Hippocampal formation (tissue), 2 donors: ENCODE measurements at places on chromosomes 7 and 10.

DNA sequence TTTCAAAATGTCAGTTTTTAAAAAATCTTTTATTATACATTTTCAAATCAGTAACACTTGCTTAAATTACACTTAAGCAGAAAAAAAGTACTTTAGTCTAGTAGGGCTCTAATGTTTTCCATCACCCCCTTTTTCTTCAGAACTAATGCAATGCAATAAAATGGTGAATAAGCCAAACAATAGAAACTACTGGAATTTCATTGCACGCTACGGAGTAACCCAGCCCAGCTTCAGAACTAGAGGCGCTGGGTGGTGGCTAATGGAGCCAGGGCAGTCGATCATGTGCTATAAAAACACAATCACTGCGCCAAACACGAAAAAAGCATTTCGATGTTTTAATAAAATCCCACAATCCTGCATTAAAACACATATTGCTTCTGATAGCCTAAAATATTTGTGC, 59.9 kb upstream of the ODAD2 start:
- no peak for DNase-seq

DNA sequence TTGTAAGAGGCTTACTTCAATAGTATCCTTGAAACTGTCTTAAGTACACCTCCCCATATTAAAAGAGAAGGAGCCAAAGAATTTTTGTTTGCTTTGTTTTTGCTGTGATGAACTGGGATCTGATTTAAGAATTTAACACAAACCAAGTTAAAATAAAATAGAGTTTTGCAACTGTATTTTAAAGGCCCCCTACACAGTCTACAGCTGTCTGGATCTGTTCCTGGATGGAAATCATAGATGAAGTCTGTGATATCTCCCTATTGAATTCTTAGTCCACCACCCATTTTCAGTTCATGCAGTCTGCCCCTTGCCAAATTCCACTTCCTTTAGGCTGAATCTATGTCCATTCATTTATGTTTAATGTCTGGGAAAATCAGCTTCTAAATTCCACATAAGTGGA, 169.8 kb upstream of the MEOX2 start:
- DNase-seq = no peak

DNA sequence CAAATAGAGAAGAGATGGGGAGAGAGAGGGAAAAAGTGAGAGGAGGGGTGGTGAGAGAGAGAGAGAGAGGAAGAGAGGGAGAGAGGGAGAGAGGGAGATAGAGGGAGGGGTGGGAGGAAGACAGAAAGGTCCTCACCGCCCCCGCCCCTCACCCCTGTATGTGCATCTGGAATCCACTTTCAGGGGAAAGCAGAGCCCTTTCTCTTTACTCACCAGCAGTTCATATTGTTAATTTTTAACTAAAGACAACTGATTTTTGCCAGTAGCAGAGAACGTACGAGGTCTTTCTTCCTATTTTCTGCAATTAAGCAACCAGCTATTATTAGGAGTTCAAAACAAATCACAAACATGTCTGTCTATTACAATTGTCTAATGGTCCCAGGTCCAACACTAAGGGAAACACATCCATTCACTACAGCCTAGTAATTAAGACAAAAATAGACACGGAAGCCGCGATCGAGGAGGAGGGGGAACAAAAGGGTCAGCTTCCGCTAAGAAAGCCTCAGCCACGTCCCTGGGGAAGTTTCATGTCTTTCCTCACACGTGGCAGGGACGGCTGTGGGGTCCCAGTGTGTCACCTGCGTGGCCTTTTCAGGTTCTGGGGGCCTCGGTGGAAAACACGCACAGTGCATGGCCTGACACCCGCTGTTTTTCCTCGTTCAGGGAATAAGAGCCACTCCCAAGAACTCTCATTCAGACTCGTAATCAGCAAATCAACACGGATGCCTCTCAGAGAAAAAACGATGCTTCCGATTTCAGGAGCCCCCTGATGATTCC, 572.0 kb downstream of the PTPRN2 start:
- DNase-seq = no peak

- DNase-seq = no peak
Observed at GRCh38 chr7:77783111-77783510, 15.1 kb downstream of the TMEM60 start.

DNA sequence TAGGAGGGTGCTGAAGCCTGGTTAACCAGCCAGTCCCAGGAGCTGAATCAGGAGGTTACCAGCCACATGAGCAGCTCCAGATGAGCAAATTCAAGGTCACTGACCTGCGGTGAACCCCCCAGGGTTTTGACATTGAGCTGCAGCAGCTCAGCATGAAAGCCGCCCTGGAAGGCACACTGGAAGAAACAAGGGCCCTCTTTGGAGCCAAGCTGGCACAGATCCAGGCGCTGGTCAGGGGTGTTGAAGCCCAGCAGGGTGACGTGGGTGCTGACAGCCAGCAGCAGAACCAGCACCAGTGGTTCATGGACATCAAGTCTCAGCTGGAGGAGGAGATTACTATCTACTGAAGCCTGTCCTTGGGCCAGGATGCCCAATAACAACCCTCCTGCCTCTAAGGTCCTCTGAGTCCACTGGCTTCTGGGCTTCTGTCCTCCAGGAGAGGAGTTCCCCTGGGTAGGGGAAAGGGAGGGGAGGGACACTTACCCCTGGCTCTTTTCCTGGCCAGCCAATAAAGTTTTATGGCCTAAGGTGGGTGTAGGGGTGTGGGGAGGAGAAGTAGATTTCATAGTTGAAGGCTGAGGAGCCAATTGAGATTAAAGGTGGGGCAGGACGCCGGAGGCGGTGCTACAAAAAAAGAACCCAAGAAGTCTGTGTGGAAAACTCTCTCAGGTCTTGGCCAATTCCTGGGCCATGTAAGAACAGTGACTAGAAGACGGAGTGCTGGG, 29.4 kb upstream of the ATOH7 start:
- DNase-seq = no peak

DNA sequence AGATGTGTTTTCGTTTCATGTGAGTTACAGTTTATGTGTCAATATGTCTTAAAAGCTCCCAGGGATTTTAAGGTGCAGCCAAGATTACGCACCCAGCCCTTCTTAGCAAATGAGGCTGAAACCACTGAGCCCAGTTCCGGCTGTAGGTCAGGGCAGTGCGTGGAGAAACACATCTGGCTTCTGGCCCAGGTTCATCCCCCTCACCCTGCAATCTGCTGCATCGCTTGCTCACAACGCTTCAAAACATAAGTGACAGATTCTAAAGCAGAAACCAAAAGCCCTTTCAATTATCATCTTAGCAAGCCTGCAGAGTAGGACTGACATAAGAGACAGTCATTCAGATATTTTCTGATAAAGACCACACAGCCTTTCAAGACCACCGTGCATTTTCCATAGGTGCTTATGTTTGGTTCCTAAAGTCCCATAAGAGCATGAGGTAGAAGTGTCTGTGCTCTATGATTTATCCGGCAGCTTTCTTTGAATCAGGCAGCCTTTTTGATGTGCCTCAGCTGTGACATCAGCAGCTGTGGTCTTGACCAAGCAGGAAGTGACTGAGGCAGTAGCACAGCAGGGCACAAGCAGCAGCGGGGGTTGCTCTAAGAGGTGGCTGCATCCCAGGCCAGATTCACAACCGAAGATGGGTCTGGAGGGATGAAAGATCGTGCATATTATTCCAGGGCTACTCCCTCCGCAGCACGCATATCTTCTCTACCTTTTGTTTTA, 72.1 kb upstream of the LYZL2 start:
- no peak for DNase-seq

DNA sequence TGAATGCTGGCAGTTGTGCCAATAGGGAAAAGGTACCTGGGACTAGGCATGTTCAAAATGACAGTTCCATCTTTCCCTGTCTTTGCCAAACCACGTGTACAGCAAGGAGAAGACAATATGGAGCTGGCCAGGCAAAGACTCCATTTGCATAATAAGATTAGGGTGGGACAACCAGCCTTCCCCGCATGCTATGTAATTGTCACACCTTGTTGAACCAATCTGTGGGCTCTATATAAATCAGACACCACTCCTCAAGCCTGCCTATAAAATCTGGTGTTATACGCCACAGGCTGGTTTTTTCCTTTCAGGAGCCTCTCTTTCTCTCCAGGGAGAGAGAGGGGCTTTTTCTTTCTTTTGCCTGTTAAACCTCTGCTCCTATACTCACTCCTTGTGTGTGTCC, 11.0 kb upstream of the NUB1 start:
- no peak for DNase-seq

GRCh38 chr10:28796606-28797512, 119.5 kb downstream of the BAMBI start:
- no peak for DNase-seq

- peak; percentile 67 for DNase-seq
Observed at GRCh38 chr7:31735991-31736982, 49.3 kb downstream of the PPP1R17 start.

DNA sequence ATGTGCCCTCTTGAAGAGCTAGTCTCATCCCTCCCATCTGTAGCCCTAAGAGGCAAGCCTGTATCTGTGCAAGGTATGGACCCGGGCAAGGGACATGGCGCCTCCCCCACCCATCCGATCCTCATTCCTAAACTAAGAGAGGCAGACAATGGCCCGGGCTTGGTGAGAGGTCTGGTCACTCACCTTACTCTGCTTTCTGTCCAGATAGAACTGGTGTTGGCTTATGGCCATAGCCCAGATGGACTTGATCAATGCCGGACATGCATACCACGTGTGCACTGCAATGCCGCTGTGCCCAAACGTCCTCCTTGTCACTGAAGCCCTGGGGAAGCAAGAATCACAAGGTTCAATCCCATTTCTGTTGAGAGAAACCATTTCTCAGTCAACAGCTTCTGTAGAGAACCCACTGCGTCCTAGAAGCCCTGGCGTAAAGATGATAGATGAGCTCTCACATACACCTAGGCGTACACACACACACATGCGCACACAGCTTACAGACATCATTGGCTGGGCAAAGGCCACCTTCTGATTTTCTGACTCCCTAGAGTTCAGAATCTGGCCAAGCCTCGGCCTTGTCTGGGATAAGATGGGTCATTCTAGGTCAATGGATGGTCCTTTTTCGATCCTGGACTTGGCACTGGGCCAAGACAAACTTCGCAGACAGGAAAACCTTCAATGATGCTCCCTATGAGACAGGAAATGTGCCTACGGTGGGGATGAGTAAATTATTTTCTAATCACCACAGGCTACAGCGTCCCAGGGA, 114.6 kb downstream of the PRPF18 start:
- DNase-seq = no peak

GRCh38 chr10:14185316-14186045, 145.2 kb downstream of the FRMD4A start:
- no peak for DNase-seq

DNA sequence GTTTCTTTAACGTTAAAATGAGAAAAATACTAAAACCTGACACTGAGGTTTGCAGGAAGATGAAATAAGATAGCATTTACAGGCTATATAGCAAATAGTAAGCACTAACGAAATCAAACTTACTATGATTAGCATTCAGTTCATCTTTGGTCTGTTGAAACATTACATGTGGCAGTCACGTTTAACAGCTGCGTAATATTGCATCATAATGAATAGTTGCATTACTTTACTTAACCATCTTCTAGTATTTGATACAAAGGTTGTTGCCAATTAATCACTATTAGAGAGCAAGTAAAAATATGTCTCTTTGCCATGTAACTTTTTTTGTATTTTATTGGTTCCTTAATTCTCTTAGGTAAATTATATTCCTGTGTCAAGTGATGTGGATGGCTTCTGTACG, 131.8 kb upstream of the GHITM start:
- DNase-seq = no peak

DNA sequence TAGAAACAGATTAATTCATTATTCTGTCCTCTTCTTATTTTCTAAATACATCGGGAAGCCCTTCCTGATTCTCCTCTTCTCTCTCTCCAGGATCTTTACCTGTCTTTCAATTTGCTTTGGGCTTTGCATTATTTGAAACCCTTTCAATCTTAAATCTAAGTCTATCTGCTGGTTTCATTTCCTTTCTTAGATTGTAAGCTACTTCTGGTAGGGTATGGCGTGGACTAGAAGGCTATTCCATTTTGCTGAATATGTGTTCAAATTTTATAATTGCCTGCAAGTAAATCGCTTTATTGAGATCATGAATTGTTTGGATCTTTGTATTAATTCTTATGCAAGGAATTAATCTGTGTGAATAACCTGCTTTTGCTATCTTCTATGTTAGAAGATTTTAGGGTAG, 11.1 kb downstream of the STAM start:
- no peak for DNase-seq

DNA sequence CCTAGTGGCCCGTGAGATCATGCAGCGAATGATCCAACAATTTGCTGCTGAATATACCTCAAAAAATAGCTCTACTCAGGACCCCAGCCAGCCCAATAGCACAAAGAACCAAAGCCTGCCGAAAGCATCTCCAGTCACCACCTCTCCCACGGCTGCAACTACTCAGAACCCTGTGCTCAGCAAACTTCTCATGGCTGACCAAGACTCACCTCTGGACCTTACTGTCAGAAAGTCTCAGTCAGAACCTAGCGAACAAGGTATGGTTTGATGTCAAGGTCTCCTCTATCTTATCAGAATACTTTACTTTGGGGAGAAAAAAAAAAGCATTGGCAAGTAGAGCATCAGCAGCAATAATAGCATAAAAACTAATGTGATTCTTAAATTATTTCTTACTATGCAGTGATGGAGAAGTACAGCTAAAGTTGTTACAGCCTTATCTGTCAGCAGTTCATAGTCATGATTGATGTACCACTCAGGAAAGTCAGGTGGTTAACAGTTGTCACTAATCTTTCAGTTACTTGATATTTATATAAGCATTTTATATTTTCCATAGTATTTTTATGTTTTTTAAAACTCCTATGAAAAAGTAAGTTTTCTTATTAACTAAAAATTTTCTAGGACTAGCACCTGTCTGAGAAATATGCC, 117.1 kb downstream of the LCOR start:
- DNase-seq = no peak

DNA sequence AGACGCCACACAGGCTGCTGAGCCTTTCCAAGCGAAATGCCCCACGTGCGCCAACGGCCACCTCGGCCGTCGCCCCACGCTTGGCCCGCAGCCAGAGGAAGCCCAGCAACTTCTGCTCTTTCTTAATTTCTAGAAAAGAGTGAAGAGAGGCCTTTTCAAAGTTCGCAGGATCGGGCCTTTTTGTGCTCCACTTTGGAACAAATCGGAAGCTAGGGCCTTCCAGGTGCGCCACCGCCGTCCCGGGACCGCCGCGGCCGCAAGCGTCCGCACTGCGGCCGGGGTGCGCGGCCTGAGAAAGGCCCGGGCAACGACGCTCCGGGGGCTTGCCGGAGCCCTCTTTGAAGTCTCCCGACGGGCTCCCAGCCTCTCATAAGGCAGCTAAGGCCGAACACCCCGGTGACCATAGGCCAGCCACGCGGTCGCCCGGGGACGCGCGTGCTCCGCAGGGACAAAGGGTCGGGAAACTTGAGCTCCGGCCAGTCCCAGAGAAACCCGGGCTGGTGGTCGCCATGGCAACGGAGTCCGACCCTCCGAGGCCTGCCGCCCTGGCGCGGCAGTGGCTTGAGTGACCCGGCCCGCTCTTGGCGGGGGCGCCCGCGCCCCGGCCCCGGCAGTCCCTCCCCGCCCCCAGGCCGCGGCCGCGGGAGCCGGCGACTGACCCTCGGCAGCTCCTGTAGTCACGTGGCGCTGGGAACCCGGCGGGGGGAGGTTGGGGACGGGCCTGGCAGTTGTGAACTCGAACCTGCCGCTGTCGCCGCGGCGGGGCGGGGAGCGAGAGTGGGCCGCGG, at the start of gene REPIN1:
REPIN1 (plus strand) TSS at position 727 of the 788 bp plus-strand sequence. CDS start 890 bp downstream, outside the sequence.
- peak; percentile 78 for DNase-seq
